ENCODE measurements at places on chromosomes 13 and 19.

DNA sequence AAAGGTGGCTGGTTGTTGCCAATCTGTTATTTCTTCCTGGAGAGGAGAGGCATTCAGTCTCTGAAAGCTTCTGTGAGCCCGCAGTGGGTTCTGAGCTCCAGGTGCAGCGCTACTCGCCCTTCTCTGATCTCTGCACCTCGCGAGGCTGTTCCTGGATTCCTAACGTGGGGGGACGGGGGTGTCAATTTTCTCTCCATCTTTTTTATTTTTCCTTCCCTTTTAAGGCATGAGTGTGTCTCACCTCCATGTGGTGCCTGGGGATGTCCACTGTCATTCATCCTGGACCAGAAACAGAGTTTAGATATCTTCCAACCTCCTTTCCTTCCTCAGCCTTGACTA is 626 bp downstream of the ZNF233 start:
- DNase-seq, result no peak

DNA sequence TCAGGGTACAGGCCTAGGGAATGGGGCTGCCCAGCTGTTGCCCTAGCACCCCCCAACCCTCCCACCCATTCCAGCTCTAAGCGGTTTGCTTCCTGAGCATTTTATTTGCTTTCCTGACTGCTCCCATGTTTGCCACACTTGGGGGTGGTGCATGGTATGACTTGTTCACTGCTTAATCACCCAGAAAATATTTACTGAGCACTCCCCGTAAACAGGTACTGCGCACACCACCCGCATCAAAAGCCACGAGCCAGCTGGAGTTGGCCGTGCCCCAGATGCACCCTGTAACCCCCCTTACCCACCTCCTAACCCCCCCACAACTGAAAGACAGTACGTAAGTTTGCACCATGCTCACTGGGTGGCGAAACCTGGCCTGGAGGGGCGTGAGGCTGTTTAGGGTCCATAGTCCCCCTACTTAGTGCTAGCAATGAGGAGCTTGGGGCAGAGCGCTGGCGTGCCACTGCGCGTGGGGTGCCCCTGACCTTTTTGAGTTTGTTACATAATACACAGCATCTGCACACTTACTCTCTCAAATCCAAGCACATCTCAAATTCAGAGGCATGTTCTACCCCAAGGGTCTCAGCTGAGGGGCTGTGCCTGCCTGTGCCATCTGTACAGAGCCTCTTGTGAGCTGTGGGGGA is 29.8 kb downstream of the DPF1 start:
- no peak for DNase-seq

GRCh38 chr19:35166100-35167063 is 11.8 kb downstream of the FXYD5 start:
- no peak for DNase-seq

GRCh38 chr13:49836516-49836915 is 44.0 kb upstream of the KPNA3 start:
- DNase-seq, result no peak

- no peak for DNase-seq
Observed at GRCh38 chr13:32845952-32846950, 170.0 kb upstream of the KL start.

DNA sequence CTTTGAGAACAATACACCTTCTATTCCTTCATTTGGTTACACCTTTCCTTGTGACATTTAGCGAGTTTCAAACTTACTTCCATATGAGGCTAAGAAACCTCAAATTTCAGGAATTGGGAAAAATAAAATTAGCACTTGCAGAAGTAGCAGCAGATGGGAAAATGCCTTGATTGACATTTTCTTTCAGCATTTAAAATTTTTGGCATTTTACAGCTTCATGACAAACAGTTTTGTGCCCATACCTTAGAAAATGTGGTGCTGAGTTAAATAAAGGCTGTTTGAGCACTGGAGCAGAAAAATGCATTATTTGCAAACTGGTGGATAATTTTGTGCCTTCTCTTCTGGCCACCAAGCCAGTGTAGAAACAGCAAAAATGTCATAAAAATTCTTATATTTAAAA is 95.4 kb downstream of the PCDH17 start:
- no peak for DNase-seq

GRCh38 chr19:38691938-38692457 is 44.5 kb downstream of the ACTN4 start:
- no peak for DNase-seq

GRCh38 chr13:33679658-33680012 is 138.3 kb upstream of the RFC3 start:
- no peak for DNase-seq

- no peak for DNase-seq
Observed at GRCh38 chr19:40525234-40526051, 51.2 kb upstream of the SHKBP1 start.
